Endodermal cell (in vitro differentiated cells): ENCODE measurements at places on chromosomes 2 and 18.

DNA sequence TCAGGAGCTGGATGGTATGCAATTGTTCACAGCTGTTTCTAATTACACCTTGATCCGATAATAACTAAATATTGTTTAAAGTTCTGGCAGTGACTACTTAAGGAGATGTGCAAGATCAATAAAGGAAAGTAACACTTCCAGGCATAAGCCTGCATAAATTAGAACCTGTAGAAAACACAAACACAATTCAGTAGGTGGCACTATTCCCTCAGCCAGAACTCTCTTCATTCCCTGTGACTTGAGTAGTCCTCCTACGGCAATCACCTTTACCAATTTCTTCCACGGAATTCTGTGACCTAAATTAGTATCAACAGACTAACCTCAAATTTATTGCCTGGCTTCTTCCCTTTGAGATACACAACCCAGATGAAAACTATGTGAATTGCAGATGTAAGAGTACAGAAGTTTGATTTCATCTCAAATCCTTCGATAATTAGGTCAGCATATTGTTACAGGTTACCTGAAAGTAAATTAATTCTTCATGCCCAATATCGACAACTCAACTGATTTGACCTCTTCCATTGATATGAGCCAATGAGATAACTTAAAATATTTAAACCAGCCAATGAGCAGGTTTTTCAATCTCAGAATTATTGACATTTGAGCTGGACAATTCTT lies 137.8 kb downstream of the PID1 start:
- H3K4me1 ChIP-seq, result peaks cover 8% of the 10 kb centered on the region
- no peaks in the 10 kb centered on the region for H3K27me3 ChIP-seq
- DNase-seq, result no peak
- H3K4me3 ChIP-seq, result no peak overlapping the region
- no peaks in the 10 kb centered on the region for H3K36me3 ChIP-seq
- no peak overlapping the region for H3K27ac ChIP-seq

DNA sequence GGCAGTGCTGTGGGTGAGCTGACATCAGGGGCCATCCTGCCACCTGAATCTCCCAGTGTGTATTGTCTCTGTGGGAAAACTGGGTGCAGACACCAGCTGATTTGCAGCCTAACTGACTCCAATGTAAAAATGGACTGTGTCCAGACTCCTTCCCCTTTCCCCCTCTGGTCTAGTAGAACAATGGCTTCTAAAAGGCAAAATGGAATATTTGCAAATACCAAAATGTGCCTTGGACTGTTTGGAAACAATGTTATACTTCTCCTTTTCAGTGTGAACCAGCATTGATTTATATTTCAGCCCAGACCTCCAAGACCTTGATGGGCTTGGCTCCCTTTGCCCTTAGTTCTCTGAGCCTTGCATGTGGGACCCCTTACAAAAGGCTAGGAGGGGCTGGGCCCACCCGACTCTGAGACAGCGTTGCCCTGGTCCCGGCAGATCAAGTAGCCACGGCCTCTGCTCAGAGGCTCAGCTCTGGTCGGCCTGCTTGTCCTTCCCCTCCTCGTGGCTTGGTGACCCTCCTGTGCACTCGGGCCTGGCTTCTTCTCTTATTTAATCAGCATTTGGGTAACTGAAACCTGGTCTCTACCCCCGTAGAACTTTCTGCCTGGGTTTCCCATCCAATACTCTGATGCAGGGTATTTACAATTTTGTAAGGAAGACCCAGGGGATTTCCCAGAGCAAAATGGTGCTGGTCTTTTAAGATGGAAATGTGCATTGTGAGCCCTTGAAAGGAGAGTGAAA lies 18.0 kb upstream of the ACKR3 start:
- H3K4me1 ChIP-seq, result no peaks in the 10 kb centered on the region
- no peaks in the 10 kb centered on the region for H3K36me3 ChIP-seq
- no peak overlapping the region for H3K4me3 ChIP-seq

DNA sequence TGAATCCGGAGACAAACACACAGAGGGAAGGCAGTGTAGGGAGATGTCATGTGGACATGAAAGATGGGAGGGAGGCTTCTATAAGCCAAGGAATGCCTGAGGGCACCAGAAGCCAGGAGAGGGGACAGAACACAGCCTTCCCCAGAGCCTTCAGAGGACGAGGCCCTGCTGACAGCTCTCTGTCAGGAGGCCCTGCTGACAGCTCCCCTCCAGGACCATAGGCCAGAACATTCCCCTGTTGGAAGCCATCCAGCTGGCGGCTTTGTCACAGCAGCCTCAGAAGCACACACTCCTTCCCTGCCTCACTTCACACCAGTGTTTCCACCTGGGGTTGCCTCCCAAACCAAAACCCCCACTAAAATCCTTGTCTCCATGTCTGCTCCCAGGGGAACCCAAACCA lies 171.3 kb upstream of the ID2 start:
- no peak overlapping the region for H3K4me3 ChIP-seq
- H3K36me3 ChIP-seq, result no peaks in the 10 kb centered on the region
- H3K27ac ChIP-seq, result no peak overlapping the region
- no peaks in the 10 kb centered on the region for H3K4me1 ChIP-seq

DNA sequence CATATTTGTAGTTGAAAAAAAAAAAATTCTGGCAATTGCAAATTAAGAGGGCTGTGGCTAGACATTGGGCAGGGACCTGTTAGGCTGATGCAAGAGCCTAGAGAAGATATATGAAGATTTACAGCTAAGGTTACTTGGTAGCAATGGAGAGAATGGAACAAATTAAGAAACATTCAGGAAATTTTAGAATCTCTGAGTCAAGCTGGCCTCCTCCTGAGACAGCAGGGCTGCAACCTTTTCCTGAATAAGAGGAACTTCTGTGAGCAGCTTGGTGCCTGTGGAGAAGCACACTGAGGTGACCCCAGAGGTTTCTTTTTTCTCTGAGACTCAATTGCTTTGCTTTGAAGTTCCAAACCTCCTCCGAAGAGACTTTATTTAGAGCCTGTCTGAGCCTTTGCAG lies 118.6 kb upstream of the LRATD1 start:
- no peaks in the 10 kb centered on the region for H3K27me3 ChIP-seq
- H3K27ac ChIP-seq, result peak overlapping the region; percentile 22
- no peaks in the 10 kb centered on the region for H3K4me1 ChIP-seq

DNA sequence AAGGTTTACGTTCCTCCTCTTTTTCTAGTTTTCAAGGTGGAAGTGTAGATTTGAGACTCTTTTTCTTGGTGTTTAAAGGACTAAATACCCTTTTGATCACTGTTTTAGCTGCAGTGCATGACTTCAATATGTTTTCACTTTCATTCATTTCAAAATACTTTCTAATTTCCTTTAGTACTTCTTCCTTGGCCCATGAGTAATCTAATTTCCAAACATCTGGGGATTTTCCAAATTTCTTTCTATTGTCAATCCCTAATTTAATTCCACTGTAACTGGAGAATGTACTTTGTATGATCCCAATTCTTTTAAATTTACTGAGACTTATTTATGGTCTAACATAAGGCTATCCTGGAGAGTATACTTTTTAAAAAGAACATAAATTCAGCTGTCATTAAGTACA lies 3.8 kb upstream of the RHBDD1 start:
- no peak for DNase-seq
- H3K36me3 ChIP-seq, result no peaks in the 10 kb centered on the region
- H3K4me3 ChIP-seq, result no peak overlapping the region
- no peaks in the 10 kb centered on the region for H3K4me1 ChIP-seq

GRCh38 chr18:69898241-69898861 lies 49.3 kb downstream of the CD226 start:
- H3K4me3 ChIP-seq, result no peak overlapping the region
- no peak overlapping the region for H3K27ac ChIP-seq
- H3K27me3 ChIP-seq, result no peaks in the 10 kb centered on the region
- H3K36me3 ChIP-seq, result no peaks in the 10 kb centered on the region
